ENCODE measurements at places on chromosomes 3 and 15. TPM values are rescaled to one million over a fixed set of nuclear protein-coding genes. Genes with fewer than 3 reads are reported as not detected.

POLQ gene
- polyA plus RNA-seq, result 2.0 TPM

FNDC3B gene
- 16.2 TPM for polyA plus RNA-seq

ADAMTS7 gene
- 0.23 TPM for polyA plus RNA-seq

CD200R1 gene
- 0.92 TPM for polyA plus RNA-seq

Measured in sigmoid colon (tissue), 7 donors.